ENCODE measurements at places on chromosomes 3 and 15.

- peak; percentile 79 for DNase-seq
Observed at GRCh38 chr15:31327669-31328427, 1.2 kb downstream of the KLF13 start.

- peak; percentile 30 for DNase-seq
Observed at GRCh38 chr15:68924866-68925560, 5.3 kb upstream of the SPESP1 start.

DNA sequence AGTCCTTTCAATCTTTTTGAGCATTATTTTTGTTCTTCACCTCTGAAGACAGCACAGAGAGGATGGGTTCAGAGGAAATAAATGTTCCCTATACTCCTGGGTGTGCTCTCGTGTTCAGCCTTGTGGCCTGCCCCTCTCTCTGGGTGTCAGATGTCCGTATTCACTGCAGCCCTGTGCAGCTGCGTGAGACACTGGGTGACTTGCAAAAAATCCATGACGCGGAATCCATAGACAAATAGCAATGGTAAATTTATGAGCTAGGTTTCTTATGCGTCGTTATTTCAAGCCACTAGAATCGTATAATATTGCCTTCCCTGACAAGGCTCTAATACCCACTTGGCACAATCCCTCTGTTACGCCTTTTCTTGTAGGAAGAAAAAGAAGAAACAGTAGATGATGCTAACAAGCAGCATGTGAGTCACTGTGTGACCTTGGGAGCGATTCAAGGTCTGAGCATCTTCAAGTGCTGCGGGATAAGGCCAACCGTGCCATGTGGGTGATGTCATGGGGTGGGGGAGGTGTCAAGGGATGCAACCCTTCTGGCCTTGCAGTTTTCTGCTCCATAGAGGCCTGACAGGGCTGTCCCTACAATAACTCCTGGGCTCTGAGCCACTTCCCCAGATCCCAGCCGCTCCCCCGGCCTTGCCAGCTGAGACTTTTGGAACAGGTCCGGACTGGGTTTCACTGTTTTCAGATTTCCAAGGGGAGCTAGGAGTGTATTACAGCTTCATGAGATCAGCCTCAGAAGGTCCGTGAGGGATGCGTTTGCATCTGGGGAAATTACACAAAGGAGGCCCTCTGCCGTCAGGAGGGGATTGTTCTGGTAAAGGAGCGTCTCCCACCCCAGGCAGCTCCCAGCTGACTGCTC, 47.6 kb upstream of the POMGNT2 start:
- no peak for DNase-seq

DNA sequence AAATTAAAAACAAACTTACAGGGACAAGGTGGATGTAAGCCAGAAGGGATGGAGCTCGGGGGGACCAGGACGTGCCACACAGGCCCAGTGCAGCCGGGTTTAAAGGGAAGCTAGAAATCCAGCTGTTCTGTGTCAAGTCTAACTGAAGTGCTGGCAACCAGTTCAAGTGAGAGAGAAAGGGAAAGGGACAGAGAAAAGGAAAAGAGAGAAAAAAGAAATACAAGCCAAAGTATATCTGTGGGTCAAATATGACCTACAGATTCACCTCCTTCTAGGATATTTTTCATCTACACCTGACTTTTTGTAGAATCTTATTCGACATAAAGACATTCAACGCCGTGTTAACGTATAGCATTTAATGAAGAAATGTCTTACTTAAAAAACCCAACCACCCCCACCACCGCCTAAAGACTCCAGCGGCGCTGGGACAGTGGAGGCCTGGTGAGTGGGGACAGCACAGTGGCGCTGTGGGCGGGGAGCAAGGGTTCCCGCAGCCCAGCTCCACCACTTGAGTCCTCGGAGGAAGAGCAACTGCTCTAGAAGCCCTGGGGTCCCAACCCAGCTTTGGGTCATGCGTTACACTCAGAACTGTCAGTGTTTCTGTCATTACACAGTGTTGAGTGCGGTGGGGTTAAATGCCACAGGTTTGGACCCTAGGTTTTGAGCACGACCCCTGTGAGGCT, 62.3 kb downstream of the CHSY1 start:
- no peak for DNase-seq

DNA sequence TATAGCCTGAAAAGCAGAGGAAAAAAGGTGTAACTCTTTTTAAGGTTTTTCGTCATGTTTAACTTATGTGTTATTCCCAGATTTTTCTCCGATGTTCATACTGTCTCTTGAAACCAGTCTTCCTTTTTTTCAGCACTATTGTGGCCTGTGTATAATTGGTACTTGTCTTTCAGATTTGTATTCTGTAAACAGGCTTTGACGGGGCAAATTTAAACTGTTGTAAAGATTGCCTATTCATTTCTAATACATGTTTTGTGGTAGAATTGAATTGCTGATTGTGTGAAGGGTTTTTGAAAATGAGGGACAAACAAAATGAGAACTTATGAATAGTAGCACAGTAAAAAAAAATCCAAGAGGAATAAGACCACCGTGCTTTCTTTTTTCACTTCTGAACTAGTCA, 33.6 kb downstream of the AKAP13 start:
- DNase-seq, result no peak

DNA sequence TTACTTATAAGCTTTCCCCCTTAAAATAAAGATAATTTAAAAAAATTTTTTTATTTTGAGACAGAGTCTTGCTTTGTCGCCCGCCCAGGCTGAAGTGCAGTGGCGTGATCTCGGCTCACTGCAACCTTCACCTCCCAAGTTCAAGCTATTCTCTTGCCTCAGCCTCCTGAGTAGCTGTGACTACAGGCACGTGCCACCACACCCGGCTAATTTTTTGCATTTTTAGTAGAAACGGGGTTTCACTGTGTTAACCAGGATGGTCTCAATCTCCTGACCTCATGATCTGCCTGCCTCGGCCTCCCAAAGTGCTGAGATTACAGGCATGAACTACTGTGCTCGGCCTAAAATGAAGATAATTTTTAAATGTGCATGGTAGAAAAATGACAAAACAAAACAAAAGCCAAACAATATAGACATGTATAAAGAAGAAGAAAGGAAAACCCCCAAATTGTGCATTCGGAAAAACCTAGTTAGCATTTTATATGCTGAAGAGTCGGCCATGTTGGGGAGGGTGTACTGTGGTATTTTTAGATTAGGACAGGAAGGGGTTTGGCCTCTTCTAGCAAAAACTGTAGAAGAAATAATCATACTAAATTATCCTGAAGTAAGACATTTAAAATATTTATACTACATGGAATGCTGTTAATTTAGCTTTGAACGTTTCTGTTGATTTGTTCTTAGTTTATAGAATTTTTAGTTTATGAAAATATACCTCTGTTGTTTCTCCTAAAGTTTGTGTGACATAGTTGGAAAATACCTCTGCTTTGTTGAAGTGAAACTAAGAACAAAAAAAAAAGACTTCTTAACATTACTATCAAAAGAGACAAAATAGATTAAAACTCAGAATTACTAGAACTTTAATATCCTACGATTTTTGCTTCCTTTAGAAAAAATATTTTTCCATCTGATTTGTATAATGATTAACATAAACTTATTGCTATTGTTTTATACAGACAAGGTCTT, 7.4 kb downstream of the APPL1 start:
- DNase-seq, result no peak

DNA sequence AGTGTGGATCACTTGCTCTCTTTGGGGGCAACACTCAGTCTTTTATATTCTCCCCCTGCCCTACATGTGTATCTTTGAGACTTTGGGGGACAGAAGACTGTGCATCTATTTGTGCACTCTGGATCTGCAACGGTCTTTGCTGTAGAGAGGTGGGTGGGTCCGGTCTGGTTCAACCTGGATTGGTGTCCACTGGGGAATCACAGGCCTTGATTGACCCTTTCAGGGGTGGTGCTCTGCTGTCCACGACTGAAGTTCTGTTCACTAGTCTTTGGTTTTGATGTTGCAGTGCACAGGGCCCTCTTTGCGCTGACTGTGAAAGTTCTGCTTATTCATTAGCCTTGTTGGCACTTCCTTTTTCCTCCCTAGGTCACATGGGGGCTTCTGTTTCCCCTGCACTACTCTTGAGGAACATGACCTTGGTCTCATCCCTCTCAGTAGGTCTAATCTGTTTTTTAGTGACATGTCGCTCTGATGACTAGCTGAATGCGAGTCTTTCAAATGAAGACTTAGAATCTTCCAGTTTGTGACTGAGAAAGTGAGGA, 284.2 kb downstream of the SV2B start:
- DNase-seq, result no peak

DNA sequence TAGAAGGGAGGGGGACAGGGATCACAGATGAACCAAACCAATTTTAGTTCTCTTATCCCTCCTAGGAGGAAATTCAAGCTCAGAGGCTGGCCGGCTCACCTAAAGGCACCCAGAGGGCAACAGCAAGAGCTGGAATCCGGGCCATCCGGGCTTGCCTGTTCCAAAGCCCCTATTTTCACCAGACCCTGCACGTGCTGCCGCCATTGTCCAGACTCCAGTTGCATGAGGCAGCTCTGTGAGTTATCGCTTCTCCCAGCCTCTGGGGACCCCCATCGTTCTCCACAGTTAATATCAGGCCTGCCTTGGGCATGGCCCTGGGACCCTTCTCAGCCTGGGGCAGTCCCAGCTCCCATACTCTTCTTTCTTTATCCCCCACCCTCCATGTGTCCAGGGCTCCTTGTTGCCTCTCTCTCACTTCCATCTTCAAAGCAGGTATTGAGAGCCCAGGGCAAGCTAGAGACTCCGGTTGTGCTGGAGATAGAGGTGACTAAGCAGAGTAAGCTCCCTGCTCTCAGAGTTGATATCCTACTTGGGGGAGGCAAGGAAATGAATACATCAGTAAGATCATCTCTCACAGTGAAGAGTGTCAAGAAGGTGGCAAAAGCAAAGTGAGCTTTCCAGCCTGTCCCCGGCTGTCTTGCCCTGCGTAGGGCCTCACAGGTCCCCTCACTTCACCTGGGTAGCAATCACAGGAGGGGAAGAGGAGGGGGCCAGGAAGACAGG, 322.8 kb downstream of the UACA start:
- no peak for DNase-seq

DNA sequence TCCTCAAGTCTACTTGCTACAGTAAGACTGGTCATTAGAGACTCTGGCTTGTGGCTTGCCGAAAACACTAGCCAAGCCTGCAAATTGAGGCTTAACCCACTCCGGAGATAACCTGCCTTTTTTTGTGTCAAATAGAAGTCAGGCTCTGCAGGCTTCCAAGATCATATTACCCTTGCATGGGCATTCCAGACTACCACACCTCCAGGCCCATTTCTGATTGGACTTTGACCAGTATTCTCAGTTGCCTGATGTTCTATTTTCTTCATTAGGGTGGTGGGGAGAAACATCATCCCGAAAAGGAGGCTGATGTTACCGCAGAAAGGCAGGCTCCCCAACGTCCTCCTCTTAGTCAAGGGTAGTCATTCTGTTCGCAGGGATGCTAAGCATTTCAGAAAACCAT, 68.1 kb upstream of the FOXP1 start:
- DNase-seq, result no peak

- DNase-seq, result peak; percentile 34
Observed at GRCh38 chr15:60389261-60390077, 8.3 kb downstream of the ANXA2 start.

GRCh38 chr3:170572665-170573253, 13.1 kb downstream of the SLC7A14 start:
- DNase-seq, result no peak

GRCh38 chr3:150787741-150788370, 24.9 kb upstream of the SIAH2 start:
- peak; percentile 71 for DNase-seq

DNA sequence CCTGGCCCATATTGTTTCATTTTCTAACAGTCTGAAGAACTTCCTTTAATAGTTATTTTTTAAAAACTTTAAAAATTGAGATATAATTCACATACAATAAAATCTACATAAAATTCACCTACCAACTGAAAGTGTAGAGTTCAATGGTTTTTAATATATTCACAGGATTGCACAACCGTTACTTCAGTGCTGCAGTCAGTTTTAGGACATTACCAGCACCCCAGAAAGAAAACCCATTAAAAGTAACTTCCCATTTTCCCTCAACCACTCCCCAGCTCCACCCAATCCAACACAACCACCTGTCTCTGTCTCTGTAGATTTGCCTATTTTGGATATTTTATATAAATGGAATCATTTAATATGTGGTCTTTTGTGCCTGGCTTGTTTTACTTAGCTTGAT, 29.6 kb downstream of the MGA start:
- no peak for DNase-seq

DNA sequence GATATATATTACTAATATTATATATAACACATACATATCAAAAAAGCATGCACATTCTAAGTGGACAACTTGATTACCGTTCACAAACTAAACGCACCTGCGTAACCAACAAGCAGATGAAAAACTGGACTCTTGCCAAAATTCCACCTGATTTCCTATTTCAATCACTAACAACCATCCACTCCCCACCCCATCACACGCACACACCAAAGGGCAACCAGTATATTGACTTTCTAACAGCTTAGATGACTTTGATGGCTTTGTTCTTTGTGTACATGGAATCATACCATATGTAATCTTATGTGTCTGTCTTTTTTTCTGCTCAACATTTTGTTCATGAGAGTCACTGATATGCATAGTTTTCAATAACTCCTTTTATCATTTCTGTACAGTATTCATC, 496.8 kb upstream of the ARRDC4 start:
- DNase-seq, result no peak

- no peak for DNase-seq
Observed at GRCh38 chr3:115246461-115247020, 99.5 kb upstream of the ZBTB20 start.

DNA sequence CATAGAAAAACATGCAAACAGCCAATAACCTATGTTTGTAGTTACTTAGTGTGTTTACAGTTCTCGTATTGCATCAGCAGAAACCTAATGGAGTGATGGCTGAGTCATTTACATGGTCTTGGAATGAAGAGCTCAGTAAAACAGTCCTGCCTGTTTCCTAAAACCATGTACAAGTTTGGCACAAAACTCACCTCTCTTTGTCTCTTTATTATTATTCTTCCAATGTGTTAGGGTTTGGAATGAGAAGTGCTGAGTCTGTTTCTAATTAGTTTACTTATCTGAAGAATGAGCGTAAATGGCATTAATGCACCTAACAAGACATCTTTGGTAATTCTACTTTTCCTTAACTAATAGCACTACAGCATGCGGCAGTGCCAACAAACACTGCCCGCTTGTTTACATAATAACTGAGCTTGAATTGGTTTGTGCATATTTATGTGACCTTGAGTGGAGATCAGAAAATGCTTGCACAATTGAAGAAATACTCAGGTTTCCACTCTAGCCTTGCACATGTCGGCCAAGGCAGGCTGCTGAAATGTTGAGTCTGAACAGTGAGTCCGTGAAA, 385.4 kb upstream of the SEMA6D start:
- no peak for DNase-seq

- no peak for DNase-seq
Observed at GRCh38 chr3:178498871-178499270, 37.4 kb upstream of the KCNMB2 start.

- no peak for DNase-seq
Observed at GRCh38 chr3:118543832-118544231, 490.8 kb downstream of the IGSF11 start.

- DNase-seq, result no peak
Observed at GRCh38 chr15:39670687-39671086, 89.8 kb downstream of the THBS1 start.

DNA sequence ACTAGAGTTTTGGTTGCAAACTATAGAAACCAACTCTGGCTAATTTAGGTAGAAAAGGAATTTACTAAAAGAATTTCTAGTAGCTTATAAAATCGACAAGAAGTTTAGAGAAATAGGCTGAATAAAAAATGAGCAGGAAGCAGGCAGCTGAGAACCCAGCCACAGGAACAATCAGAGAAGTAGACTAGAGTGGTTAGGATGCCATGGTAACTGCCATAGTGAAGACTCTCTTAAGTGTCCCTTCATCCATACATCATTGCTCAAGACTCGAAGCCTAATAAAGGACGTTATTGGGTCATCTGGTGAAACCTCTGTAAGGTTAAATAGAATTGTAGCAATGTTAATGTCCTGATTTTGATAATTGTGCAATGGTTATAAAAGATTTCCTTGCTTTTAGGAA, 13.8 kb downstream of the AVEN start:
- no peak for DNase-seq
